ENCODE measurements at places on chromosomes 6 and 20.

DNA sequence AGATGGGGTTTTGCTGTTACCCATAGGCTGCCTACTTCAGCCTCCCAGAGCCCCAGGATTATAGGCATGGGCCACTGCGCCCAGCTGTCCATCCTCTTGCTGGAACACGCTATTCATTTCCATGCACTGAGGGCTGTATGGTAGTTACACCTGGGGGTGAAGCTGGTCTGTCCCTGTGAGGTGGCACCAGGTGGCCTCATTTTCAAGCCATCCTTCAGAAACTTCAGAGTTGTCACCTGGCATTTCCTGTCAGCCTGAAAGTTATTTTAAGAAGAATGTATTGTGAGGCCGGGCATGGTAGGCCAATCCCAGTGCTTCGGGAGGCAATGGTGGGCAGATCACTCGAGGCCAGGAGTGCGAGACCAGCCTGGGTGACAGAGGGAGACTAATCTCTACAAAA, 147.6 kb downstream of the DTNBP1 start:
- DNase-seq = no peak

- no peak for DNase-seq
Measured at GRCh38 chr6:137089305-137089704, 44.5 kb upstream of the IL20RA start.

DNA sequence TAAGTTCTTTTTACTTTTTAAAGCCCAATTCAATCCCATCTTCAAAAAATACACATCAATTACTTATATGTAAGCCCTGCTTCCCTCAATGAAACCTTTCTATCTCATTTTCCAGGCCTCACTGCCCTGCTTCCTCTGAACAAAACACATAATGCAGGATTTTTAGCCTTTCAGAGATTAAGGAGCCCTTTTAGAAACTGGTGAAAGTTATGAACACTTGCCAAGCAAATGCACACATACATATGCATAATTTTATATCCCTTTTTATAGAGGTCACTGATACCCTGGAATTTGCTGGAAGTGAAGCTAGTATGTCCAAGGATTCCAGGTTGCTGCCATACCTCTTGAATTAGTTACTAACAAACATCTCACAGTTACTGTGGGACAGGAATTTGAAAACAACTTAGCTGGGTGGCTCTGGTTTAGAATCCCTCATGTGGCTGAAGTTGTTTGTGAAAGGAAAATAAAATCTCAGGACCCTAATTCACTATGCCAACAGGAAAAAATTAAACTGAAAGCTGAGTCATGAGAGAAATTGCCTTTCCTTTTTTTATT, 75.8 kb downstream of the UBE3D start:
- DNase-seq = peak; percentile 54

DNA sequence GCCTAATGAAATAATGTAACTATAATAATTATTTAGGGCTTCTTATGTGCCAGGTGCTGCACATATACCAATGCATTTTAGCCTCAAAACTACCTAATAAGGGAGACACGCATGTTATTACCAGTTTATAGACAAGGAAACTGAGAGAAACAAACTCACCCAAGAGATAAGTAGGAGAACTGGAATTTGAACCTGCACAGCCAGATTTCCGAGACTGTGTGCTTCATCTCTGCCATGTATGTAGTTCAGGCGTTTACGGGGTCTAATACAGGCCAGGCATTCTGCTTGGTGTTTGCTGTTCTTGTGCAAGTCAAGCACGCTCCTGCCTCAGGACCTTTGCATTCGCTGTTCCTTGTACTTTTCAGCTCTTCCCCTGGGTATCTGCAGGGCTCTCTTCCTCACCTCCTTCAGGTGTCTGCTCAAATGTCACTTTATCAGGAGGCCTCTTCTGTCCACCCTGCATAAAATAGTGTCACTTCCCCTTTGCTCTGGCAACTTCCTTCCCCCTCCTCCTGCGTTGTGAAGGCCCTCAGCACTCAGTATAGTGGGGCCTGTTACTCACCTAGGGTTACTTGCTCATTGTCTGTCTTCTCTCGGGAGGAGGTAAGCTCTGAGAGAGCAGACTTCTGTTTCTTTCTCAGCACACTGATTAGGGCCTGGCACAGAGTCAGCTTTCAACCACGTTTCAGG, 6.1 kb upstream of the NSFL1C start:
- no peak for DNase-seq

DNA sequence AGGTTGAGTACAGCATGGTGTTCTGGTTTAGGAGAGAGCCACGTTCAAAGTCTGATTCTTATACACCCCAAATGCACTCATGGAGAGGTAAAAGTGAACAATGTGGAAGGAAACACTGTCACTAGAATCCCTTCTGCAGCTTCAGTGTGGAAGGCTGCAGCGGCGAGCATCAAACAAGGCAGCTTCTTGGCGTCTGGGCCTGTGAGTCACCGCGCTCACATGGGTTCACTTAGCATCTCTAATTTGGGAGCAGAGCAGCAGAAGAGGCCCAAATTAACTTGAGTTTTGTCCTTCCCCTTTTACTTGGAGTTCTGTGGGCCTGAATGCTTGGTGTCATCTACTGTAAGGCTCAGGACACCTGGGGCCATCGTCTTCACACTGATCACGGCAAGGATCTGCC, 10.9 kb upstream of the E2F1 start:
- no peak for DNase-seq

DNA sequence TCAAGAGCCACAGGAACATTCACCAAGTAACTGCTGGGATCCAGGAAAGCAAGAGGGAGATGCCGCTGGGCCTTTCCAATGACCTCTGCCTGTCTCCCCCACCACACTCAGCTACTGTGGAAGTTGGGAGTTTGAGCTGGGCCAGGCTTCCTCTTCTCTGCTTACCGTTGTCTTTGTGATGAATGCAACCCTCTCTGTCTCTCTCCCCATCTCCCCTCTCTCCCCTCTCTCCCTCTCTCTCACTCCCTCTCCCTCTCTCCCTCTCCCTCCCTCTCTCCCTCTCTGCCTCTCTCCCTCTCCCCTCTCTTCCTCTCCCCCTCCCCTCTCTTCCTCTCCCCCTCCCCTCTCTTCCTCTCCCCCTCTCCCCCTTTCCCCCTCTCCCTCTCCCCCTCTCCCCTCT, 54.8 kb downstream of the EDN3 start:
- DNase-seq = no peak

Measured in umbilical cord (tissue), 2 donors.